Stomach (tissue), 19 donors: ENCODE measurements at places on chromosomes 5 and 9. TPM values are rescaled to one million over a fixed set of nuclear protein-coding genes. Genes with fewer than 3 reads are reported as not detected.

Gene CAPSL
- not detected for total RNA-seq

Gene SIGMAR1
- total RNA-seq = 70.6 TPM

Gene SMIM27
- total RNA-seq = 2.4 TPM

Gene SLC1A3
- total RNA-seq = 3.5 TPM

Gene CAVIN4
- total RNA-seq = 0.55 TPM

Gene ADCY2
- 1.2 TPM for total RNA-seq

Gene ARL10
- 5.4 TPM for total RNA-seq

Gene C9
- not detected for total RNA-seq

Gene TRUB2
- 15.9 TPM for total RNA-seq

Gene AK6
- 17.5 TPM for total RNA-seq
